Stimulated activated CD4-positive, alpha-beta T cell treated with anti-CD3 and anti-CD28 coated beads, Interleukin-15, amount 100 ng/mL, for 48 hours (primary cell): ENCODE measurements at places on chromosomes 3 and 15.

- no peak for DNase-seq
Measured at GRCh38 chr3:16606398-16606797, 1.2 kb upstream of the DAZL start.

DNA sequence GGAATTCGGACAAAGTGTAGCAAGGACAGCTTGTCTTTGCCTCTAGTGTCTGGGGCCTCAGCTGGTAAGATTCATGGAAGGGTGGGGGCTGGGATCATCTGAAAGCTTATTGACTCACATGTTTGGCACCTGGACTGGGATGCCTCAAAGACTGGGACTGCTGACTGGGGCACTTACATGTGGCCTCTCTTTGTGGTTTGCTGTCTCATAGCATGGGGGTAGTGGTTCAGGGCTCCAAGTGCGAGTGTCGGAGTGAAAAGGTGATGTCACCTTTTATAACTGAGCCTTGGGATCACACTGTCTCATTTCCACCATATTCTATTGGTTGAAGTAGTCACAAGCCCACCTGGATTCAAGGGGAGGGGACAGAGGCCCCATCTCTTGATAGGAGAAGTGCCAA is 6.8 kb downstream of the MFSD1 start:
- DNase-seq, result no peak

- no peak for DNase-seq
Measured at GRCh38 chr3:59234884-59235633, 185.2 kb upstream of the CFAP20DC start.

DNA sequence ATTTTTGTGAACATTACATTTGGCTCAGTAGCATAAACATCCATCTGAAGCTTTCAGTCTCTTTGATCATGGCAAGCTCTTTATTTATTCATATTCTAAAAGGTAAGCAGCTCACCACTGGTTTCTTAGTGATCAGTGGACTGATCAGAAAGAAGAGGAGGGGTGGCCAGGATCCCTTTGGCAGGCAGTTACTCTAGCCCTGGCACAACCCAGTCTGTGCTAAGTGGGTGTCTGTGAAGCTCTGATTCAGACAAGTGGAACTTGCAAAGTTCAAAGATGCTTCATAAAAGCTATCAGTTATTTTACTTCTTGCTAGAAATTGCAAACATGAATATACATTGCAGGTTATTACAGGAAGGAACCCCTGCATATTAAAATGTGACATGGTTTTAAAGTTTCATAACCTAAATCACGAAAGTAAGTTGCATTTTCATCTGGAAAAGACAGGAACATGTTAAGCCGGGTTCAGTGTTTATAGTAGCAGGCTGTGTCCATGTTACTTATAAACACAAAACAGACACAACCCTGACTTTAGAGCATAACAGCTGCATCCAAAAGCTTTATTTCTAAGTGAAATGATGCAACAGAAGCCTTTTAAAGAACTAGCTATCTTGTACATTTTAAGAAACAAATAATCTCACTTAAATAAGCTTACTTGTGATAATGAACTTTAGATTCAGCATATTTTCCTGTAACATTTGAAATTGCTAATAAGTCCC is 785.3 kb downstream of the MCTP2 start:
- DNase-seq, result no peak

GRCh38 chr3:162143180-162143579 is 646.6 kb downstream of the OTOL1 start:
- no peak for DNase-seq

DNA sequence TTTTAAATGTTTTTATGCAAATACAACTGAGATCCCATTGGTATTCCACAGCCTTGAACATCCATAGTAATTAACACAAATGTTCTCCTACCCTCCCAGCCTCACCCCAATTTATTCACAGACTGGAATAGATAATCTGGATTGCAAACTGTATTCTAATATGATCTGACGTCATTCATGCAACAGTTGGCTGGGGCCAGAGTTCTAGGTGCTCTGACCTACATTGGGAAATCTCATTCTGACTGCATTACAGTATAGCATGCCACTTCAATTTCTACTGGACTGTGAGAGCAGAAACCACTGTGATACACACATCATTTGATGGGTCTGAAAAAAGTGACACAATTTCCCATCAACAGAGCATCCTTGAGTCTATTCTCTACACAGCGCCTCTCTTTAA is 403.1 kb downstream of the MAGI1 start:
- DNase-seq, result no peak

GRCh38 chr15:76140074-76140464 is 80.3 kb downstream of the TMEM266 start:
- DNase-seq, result no peak

- DNase-seq, result no peak
Measured at GRCh38 chr3:48678056-48678455, 7.7 kb downstream of the NCKIPSD start.
